Keratinocyte (primary cell): ENCODE measurements at places on chromosomes 6 and 20.

DNA sequence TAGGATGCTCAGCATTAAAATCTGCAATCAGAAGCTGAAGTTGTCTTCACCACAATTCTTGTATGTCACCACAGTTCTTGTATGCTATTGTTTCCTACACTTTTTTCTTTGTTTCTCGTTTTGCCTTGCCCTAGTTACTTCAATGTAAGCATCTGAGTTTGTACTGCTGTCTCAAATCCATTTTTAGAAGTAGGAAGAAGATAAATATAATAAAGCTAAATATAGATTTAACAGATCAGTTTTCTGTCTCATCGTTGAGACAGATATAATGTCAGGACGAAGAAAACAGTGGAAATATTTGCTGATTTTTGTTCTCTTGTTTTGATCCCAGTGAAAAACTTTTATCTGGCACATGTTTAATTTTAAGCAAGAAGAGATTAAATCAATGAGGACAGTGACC, 318.0 kb downstream of the QKI start:
- DNase-seq, result no peak

DNA sequence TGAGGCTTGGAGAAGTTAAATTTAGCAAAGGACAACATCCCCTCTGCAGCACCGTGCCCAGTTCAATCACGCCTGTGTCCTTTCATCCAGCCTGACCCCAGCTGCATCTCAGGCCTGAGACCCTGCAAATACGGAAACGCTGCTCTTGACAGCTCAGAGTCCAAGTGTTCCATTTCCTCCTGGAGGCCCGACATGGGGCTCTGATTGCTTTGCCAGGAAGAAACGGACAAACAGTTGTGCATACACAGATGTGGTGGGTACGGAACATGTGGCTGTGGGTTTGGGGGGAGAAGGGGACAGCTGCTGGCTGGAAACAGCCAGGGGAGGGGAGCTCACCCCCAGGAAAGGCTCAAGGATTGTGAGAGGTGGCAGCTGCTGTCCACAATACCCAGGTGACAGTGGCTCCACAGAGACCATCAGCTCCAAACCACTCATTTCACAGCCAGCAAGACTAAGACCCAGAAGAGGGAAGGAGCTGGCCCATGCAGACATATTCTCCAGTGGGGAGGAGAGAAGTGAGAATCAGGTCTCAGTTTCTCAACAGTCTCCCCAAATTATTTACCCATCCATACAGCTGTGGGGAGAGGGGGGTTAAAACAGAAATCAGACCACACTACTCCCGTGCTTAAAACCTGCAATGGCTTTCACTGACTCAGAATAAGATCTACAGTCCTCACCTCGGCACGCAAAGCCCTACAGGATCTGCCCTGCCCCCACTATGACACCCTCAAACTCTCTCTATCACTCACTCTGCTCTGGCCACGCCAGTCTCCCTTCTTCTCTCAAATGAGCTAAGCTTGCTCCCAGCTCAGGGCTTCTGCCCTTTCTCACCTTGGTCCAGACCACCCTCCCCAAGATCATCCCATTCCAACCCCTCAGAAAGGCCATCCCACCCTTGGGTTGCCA, 89.1 kb downstream of the PREX1 start:
- no peak for DNase-seq

DNA sequence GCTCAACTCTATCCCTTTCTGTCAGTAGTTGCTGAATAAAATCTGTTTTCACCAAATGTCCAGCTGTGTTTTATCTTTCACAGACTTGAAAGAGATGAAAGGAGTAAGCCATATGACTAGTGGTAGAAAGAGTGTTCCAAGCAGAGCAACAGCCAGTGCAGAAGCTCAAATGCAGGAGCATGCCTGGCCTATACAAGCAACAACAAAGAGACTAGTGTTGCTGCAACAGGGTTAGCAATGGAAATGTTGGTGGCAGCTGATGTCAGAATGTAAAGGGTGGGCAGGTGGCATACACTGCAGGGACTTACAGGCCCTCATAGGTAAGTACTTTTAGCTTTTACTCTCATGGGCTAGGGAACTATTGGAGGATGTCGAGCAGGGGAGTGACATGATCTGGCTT, 5.2 kb upstream of the HINT3 start:
- DNase-seq, result no peak

GRCh38 chr6:38498085-38498484, 141.6 kb downstream of the BTBD9 start:
- no peak for DNase-seq

- DNase-seq, result no peak
Measured at GRCh38 chr6:73452107-73452461, at the start of gene CGAS. CGAS (minus strand) TSS chr6:73452297; CDS start chr6:73452181, 116 bp downstream.

GRCh38 chr6:89205819-89206218, 11.3 kb downstream of the GABRR1 start:
- DNase-seq, result no peak
